ENCODE measurements at places on chromosomes 7 and 10.

DNA sequence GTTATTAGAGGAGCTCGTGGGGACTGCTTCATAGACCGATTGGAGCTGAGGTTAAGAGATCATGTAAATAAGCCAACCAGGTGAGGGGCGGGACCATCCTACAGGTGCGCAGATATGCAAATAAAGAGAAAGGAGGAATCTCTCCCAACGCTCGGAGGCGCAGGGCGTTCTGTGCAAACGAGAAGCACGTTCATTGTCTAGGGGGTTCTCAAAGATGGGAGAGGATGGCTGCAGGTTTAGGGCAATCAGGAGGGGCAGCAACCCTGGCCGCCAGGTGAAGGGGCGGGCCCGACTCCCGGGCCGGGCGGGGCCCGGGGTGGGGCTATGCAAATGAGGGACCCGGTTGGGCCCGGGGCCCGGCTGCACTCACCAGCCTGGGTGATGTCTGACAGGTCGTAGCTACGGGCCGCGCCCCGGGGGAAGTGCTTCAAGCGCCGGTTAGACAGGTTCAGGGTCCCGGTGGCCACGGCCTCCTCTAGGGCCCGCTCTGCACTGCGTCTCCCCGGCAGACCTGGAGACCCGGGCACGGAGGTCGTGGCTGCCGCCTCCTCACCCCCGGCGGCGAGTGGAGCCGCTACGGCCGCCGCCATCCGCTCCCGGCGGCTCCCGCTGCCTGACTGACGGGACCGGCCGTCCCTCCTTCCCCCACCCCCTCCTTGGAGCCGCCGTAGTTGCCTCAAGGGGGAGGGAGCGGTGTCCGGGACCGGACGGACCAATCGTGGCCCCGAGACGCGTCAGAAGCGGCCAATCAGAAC lies at the start of gene LRCH4:
Gene LRCH4, minus strand, starts transcription at position 619 of the 755 bp plus-strand sequence. Its CDS starts 29 bp downstream, at position 590.
- peaks cover 37% of the 10 kb centered on the region for H3K36me3 ChIP-seq
- H3K4me1 ChIP-seq = peaks cover 33% of the 10 kb centered on the region
- peak within 1 kb of the TSS; percentile 94 for H3K27ac ChIP-seq

GRCh38 chr7:28904578-28905048 lies 53.5 kb downstream of the TRIL start:
- H3K27ac ChIP-seq = no peak overlapping the region
- no peaks in the 10 kb centered on the region for H3K36me3 ChIP-seq
- H3K4me1 ChIP-seq = no peaks in the 10 kb centered on the region
- H3K4me3 ChIP-seq = no peak overlapping the region

DNA sequence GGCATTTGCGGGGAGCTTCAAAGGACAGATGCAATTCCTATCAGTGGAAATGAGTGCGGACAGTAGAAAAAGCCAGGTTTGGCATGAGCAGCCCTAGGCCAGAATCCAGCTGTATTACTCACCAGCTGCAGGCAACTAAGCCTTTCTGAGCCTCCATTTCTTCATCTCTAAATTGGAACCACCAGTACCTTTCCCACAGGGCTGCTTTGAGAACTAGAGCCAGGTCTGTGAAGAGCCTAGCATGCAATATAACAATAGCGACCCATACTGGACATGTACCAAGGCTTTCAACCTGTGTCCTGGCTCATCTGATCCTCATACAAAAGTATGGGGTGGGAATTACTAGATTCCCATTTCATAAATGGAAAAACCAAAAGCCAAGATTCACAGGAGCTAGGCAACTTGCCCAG lies 101.0 kb downstream of the GSAP start:
- no peaks in the 10 kb centered on the region for H3K27me3 ChIP-seq
- H3K36me3 ChIP-seq = peaks cover 27% of the 10 kb centered on the region
- no peak overlapping the region for H3K27ac ChIP-seq
- peaks cover 5% of the 10 kb centered on the region for H3K4me1 ChIP-seq
- no peak for DNase-seq

DNA sequence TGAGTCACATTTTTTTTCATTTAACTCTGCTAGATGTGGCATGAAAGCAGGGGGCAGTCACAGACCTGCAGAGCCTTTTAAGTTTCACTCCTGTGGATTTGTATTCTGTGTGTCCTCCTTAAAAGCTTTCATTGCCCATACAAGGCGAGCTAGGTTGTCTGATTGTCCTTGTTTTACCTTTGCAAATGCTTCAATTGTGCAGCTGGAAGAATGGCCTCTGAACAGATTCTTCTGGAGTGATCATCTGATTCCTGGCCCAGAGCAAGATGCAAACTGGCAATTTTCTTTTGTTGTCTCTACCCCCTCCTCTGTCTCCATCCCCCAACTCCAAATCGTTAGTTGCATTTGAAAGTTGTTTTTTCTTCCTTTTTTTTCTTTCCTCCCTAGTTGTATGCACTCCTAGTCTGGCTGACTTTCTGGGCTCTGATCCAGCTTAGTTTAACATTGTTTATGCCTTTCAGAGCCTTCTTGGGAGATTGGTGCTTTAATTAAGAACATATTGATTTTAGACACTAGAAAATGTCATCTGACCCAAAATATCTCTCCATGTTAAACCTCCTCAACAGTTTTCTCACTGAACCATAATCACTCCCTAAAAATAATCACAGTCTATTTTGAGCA lies 150.2 kb downstream of the REEP3 start:
- peaks cover 17% of the 10 kb centered on the region for H3K27me3 ChIP-seq
- H3K36me3 ChIP-seq = peaks cover 3% of the 10 kb centered on the region
- no peaks in the 10 kb centered on the region for H3K4me1 ChIP-seq
- DNase-seq = no peak

DNA sequence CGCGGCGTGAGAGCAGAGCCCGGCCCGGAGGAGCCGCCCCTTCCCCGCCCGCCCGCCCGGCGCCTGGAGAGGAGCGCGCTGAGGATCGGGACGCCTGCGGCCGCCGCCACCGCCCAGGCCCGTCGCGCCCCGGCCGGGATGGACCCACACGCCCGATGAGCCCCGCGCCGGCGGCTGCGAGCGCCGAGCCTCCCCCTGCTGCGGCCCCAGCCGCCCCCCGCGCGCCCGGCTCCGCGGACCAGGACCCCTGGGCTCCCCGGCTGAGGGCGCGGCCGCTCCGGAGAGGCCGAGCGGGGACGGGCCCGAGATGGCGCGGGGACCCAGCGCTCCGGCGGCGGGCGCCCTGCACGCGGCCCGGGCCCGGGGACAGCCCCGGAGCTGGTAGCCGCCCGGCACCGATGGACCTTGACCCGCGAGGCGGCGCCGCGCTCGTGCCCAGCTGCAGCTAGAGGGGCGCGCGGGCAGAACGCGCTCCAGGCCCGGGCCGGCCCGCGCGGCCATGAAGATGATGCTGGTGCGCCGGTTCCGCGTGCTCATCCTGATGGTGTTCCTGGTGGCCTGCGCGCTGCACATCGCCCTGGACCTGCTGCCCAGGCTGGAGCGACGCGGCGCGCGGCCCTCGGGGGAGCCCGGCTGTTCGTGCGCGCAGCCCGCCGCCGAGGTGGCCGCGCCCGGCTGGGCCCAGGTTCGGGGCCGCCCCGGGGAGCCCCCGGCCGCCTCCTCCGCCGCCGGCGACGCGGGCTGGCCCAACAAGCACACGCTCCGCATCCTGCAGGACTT lies 520 bp downstream of the FAM20C start:
- H3K27me3 ChIP-seq = peaks cover 42% of the 10 kb centered on the region
- peak overlapping the region; percentile 36 for H3K4me3 ChIP-seq
- no peaks in the 10 kb centered on the region for H3K36me3 ChIP-seq
- H3K4me1 ChIP-seq = no peaks in the 10 kb centered on the region
- H3K27ac ChIP-seq = no peak overlapping the region
